ENCODE measurements at places on chromosomes 2 and 18.

DNA sequence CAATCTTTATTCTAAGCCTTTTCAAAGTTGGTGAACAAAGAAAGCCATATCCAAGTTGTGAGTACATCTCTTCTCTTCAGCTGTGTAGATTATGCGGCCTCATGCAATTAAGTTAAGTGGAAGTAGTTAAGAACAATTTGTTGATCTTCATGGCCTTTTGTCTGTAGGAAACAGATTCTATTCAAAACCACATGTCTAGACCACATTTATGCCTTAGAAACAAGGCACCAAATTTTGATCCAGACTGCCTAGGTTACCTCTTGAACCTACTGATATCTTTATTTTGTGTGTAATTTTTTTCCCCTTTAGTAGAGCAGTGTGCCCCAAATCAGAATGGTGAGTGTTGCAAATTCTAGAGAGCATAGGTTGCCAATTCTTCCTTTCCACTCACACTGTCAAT is 101.6 kb upstream of the CERS6 start:
- no peak for DNase-seq

GRCh38 chr2:151842830-151843690 is 14.8 kb upstream of the ARL5A start:
- no peak for DNase-seq

DNA sequence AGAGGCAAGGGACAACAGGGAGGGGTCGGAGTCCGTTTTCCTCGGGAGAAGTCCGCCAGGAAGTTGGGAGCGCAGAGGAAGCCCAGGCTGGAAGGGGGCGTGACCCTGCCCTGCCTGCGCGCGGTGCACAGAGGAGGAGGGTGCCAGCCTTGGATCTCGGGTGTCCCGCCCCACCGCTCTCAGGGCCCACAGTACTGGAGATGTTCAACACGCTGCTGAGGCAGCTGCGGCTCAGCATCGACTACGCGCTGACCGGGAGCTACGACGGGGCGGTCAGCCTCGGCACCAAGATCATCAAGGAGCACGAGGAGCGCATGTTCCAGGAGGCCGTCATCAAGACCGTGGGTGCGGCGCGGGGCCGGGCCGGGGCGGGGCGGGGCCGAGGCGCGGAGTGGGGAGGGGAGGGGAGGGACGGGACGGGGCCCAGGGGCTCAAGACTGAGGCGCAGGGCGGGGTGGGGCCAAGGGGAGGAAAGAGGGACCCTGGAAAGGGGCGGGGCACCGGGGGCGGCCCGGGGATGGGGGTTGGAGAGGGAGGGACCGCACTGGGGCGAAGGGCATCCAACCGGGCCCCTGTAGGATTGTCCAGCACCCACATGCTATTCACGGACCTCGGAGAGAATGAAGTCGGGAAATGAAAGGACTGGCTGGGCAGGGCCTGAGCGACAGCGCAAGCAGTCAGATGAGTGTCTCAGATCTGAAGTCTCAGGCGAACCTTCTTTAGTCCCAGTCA is 36.6 kb downstream of the POMC start:
- DNase-seq, result no peak

DNA sequence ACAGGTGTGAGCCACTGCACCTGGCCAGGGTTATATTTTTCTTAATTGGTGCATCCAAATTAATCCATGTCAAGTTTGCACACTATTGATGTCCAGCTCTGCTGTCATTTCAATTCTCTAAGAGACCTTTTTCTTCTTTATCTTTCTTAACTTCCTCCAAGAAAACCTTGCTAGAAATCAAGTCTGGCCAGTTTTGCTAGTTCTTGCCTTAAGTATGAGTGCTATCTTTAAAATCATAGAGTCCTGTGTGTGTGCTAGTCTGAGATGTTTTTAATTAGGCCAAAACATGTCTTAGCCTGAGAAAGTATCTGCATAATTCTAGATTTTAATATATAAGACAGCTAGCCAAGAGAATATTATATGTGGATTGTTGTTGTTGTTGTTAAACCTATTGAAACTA is 56.2 kb upstream of the SLC39A10 start:
- no peak for DNase-seq

DNA sequence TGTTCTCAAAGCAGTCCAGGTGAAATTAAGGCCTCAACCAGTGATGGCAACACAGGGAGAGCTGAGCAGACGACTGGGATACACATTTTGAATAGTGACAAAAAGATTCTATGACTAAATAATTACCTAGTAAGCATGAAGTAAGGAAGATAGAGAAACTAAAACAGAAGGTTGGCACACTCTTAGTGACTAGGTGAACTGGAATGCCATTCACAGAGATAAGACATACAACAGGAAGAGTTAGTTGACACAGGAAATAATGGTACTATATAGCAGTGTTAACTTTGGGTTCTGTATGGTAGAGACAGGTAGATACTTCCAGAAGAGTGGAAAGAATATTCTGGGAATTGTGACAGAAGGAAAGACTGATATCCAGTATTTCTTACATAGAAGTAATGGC is 181.8 kb upstream of the NT5C1B start:
- no peak for DNase-seq

DNA sequence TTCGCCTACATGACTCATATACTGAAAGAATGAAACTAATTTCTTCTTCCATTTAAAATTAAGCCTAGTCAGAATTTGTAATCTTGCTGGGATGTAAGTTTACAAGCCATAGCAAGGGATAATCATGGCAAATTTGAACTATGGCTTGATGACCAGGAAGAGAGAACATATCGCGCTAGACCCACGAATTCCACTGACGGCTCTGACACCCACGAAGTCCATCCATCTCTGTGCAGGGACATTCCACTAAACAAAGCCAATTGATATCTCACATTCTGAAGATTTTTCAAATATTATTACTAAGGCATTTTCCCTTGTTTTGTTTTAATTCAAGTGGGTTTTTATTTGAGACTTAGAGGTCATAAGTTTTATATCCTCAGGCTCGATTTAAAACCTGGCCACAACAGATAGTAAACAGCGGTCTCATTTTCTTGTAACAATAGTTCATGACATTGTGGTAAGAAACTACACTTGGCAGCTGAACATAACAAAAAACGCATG is 113.0 kb downstream of the QPCT start:
- no peak for DNase-seq

DNA sequence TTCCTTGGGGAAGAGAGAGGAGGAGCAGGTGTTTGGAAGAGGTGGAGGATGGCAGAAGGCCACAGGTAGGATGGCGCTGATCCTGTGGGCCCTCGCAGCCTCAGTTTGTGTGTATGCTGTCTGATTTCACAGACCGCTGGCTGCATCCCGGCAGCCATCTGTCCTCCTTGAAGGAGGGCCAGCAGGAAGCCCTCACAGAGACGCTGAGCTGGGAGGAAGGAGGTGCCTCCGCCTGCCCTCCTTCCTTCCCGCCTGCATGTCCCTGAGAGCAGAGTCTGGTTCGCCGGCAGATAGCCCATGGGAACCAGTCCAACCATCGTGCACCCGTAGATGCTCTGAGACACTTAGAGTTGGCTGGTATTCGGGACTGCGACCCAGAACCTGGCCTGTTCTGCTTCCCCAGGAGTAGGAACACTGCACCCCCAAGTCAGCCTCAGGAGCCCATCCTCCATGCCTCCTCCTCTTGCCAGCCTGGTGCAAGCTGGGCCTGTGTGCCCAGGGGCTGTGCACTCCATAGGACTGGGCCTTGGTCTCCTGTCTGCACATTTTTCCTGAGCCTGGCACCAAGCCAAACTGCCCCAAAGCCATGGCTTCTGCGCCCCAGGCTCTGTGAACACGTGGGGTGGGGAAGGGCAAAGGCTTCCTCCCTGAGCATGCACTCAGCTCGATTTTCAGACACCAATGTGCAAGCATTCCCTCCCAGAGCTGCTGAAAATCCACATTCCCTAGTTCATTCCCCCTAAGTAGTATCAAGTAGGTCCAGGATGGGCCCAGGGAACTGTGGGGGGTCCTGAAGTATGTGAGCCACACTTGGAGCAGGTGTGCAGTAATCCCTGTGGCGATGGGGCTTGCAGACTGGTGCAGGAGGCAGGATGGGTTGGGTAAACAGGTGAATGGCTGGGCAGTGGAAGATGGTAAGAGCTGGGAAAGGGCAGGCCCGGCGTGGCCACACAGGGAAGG is 115.6 kb downstream of the SEPTIN10 start:
- no peak for DNase-seq

DNA sequence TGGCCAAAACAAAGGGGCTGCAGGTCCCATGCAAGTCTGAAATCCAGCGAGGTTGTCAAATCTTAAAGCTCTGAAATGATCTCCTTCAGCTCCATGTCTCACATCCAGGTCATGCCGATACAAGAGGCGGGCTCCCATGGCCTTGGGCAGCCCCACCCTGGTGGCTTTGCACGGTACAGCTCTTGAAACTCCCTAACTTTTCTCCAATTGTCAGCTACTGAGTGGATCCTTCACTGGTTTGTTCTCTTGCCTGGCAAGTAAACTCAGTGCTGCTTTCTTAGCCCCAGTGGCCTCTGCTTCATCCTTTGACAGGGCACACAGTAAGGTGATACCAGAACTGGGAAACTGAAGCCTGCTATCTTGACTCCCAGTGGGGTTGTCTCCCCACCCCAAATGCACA is 26.3 kb downstream of the SERPINB13 start:
- no peak for DNase-seq
